ENCODE measurements at places on chromosomes 3 and 15. TPM values are rescaled to one million over a fixed set of nuclear protein-coding genes. Genes with fewer than 3 reads are reported as not detected.

GRCh38 chr3:124829819-124830554, 57.2 kb downstream of the ITGB5 start:
- DNase-seq: no peak

DNA sequence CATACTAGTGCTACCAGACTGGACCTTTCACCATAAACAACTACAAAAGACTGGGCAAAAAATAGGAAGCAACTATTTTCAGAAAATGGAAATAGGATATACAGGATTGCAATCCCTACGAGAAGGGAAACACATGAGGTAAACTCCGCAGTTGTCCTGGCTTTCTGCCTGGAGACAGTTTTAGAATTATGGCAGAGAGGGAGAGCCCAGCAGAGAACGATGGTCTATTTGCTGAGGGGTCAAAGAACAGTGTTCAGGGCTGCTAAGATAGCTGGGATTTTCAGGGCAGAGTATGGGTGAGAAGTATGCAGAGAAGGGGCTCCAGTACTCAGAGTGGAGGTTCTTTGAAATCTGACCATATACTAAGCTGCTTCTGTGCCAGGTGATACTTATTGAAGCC, 163.4 kb downstream of the CHDH start:
- DNase-seq: no peak

GRCh38 chr15:26631894-26632293, 141.0 kb downstream of the GABRB3 start:
- DNase-seq: no peak

The CTXN2 gene
- total RNA-seq: not detected

The P2RY12 gene
- 3.1 TPM for total RNA-seq
